Esophagus mucosa (tissue), 1 donor: ENCODE measurements at places on chromosomes 2 and 18.

- no peak for ATAC-seq
These were observed 101.9 kb upstream of the CTDP1 start for GRCh38 chr18:79577451-79578395.

- peak; percentile 39 for ATAC-seq
These were observed 472 bp upstream of the PLEKHM3 start for GRCh38 chr2:208025814-208026184.

DNA sequence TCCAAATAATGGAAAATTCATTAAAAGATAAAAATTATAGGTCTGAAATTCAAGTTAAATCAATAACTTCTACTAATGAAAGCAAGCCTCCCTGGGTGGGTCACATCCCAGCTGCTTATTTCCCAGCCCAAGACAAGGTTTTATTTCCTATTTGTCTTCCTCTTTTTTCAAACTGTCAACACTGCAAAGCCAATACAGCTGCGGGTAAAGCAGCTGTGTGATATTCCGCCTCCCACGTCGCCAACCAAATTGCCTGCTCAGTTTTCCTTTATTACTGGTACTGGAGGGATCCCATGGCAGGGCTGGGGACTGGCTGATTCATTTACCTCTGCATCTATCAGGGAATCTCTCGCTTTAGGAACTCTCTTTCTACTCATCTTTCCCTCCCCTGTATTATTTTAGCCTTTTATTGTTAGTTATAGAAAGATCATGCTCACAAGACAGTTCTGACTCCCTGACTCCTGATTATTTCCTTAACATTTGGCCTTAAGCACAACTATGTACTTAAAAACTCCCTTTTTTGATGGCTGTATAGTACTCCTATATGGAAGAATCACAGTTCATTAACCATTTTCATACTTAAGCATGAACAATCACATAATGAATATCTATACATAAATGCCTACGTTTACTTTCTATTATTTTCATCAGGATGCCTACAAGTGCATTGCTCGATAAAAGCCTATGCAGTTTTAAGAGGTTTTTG lies 253.1 kb downstream of the CDCA7 start:
- ATAC-seq, result no peak

DNA sequence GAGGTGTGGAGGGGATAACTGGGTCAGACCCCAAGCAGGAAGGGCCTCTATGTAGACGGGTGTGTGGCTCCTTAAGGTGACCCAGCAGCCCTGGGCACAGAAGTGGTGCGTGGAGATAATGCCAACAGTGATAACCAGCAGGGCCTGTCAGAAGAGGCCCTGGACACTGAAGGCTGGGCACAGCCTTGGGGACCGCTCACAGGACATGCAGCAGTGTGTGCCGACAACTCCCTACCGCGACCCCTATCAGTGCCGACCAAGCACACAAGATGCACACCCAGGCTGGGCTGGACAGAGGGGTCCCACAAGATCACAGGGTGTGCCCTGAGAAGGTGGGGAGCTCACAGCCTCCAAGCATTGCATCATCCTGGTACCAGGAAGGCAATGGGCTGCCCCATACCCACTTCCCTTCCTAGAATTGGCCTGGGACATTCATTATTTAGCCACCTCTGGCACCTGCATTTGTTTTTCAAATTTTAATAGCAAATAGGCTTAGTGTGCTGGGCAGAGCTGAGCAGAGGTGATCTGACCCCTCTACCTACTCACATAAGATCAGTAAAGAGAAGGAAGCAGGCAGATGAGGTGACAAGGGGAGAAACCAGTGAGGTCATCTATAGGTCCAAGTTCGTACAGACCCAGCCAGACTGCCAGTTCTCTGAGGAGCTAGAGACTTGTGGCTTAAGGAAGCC lies 55.2 kb downstream of the BCL11A start:
- ATAC-seq, result no peak

DNA sequence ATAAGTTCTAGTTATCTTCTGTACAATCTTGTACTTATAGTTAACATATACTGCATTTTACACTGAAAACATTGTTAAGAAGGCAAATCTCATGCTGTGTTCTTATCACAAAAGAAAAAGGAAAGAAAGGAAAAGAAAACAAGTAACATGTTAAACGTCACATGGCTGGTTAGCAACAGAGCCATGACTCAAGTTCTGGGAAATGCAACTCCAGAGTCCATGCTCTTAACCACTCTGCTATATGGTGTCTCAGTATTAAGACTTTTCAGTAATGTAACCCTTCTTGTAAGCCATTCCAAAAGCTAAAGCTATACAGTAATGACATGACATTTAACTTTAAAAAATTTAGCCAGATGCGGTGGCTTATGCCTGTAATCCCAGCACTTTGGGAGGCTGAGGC lies 181.4 kb downstream of the BARD1 start:
- no peak for ATAC-seq

GRCh38 chr2:170396799-170397459 lies 219.0 kb downstream of the MYO3B start:
- no peak for ATAC-seq

DNA sequence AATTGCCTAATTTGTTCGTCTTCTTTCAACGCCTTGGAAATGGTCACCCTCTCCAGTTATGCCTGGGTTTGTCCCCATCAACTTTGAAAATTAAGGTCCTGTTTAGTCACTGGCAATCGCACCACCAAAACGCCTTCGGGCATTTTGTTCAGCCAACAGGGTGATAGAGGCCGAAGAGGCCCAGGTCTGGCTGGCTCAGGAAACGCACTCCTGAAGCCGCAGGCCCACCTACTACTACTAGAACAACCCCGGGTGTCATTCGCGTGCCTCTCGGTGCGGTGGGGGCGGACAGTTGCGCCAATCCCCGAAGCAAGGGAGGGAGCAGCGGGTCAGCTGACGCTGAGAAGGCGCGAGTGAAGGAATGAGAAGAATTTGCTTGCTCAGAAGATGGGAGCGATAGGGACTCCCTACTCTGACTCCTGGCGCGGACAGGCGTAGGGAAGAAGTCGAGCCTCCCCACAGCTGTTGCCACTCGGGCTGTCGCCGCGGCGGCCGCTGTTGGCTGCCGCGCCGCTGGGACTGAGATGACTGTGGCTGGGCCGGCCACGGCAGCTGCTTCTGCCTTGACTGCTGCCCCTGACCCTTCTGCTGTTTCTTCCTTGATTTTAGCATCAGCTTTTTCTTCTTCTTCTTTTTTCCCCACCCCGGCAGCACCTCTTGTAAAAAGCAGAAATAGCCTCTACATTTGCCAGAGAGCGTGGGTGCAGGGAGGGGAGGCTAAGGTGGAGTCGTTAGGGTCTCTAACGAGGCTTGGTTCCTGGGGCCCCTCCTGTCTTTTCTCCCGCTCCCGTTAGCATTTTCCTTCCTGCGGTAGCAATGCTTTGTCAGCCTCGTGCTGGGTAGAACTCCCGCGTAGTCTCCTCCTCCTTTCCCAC lies 387.6 kb downstream of the FIGN start:
- ATAC-seq, result peak; percentile 44

- ATAC-seq, result peak; percentile 25
These were observed 45.9 kb upstream of the ITGA4 start for GRCh38 chr2:181411105-181411849.

- ATAC-seq, result no peak
These were observed 46.7 kb downstream of the FANCL start for GRCh38 chr2:58194458-58194857.

DNA sequence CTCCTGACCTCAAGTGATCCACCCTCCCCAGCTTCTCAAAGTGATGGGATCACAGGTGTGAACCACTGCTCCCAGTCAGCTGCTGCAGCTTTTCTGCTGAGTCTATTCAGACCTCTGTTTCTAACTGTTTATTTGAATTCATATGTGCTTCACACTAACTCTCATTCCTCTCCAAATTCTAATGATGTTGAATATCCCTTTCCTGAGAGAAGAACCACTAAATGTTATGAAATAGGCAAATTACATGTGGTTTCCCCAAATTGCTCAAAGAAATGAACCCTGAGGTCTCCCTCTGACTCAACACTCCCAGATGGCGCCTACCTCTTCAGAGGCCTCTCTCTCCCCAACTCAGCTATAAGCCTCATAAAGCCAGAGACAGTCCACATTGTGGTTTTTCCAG lies 98.6 kb downstream of the IRS1 start:
- ATAC-seq, result no peak

- no peak for ATAC-seq
These were observed 34.0 kb downstream of the MTHFD2 start for GRCh38 chr2:74232426-74232825.

DNA sequence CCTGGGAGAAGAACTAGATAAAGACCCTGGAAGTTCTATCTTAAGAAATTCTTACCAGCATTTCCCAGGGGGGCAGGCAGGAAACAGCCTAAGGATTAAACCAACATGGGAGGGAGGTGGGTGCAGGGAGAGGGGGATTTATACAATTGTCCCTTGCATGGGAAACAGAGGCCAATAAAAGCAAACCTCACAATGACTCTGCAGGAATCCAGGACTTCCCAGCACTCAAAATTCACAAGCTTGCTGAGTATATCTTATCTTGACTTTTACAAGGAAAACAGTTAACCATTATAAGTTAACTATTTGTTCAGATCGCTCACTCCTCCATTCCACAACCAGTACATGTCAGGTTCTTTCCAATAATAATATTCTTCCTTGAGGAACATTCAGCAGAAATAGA lies 241.3 kb downstream of the MREG start:
- ATAC-seq, result no peak

- ATAC-seq, result peak; percentile 70
These were observed 29.3 kb upstream of the HS6ST1 start for GRCh38 chr2:128347701-128348539.

- peak; percentile 50 for ATAC-seq
These were observed 299.5 kb upstream of the LYPD1 start for GRCh38 chr2:132969371-132969985.

DNA sequence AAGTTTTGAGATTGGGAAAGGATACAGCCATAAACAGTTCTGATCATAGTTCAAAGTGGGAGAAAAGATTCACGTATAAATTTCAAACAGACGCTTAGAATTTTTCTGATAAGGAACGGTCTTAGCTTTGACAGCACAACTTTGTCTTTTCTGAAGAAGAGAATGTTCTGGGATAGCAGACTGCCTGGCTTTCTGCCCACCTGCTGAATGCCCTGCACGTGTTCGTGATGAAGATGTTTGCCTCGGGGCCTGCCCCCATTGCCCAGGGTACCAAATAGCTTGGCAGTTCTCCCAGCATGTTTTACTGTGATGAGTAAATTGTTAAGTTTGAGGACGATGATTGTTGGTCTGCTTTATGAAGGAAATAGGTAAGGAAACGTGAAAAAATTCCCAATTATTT lies 4.6 kb downstream of the MRPL33 start:
- no peak for ATAC-seq

- peak; percentile 34 for ATAC-seq
These were observed 214.4 kb upstream of the EPAS1 start for GRCh38 chr2:46082531-46083485.

GRCh38 chr2:234565201-234565600 lies 68.3 kb upstream of the ARL4C start:
- no peak for ATAC-seq

GRCh38 chr2:38737925-38738324 lies 13.2 kb downstream of the SRSF7 start:
- no peak for ATAC-seq

- ATAC-seq, result no peak
These were observed 462.5 kb upstream of the FSHR start for GRCh38 chr2:49616800-49617199.

DNA sequence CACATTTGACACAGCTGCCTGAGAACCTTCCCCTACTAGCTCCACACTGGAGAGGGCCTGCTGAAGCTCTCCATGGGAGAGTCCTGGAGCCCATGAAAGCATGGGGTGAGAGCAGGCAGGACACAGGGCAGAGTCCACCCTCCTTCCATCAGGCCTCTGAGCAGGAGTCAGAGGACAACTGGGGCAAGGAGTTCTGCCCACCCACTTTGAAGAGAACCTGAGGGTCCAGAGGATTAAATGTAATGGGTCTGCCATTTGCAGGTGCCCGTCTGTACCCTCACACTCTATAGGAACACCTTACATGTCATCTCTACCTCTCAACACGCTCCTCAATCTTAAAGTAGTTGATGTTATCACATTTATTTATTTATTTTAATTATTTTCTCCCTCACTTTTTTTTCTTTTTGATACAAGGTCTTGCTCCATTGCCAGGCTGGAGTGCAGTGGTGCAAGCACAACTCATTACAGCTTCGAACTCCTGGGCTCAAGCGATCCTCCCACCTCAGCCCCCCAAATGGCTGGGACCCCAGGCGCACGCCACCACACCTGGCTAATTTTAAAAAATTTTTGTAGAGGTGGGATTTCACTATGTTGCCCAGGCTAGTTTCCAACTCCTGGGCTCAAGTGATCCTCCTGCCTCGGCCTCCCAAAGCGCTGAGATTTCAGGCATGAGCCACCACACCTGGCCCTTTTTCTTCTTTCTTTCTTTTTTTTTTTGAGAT lies 10.2 kb downstream of the ADRA2B start:
- no peak for ATAC-seq

DNA sequence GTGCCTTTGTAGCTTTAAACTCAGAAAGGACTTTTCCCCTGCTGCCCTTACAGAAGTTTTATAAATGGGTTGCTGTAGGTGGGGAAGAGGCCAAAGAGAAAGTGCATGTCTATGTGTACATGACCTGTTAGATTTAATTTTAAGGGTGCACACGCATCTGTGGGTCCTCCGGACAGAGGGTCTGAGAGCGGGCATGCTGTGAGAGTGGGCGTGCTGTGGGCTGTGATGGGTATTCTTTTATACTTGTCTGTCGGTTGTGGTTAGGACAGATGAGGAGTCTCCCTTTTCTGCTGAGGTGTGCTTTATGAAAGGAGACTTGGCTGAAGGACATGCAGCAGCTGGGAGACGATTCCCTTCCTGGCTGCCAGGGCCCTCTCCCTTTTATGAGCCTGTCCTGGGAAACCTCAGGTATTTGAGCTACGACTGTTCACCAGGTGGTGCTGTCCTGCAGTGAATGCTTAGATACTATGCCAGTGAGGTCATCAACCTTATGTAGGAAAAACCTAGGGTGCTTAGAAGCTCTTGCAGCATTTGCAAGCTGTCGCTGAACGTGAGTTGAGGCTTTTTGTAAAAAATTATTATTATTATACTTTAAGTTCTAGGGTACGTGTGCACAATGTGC lies 67.5 kb downstream of the TANC1 start:
- peak; percentile 98 for ATAC-seq

DNA sequence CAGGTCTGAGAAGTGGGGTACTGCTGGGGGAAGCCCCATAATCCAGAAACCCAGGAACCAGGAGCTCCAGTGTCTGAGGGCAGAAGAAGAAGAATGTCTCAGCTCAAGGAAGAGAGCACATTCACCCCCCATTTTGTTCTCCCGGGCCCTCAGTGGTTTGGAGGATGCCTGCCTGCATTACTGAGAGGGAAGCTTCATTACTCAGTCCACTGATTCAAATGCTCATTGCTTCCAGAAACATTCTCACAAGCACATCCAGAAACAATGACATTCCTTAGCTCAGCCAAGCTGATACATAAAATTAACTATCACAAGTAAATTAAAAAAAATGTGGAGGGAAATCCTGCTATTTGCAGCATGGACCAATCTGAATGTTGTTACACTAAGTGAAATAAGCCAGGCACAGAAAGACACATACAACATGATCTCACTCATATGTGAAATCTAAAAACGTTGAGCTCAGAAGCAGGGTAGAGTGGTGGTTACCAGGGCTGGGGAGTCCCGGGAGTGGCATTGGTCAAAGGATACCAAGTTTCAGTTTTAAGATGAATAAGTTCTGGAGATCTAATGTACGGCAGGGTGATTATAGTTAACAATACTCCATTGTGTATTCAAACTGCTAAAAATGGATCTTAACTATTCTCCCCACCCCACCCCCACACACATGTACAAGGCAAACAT lies 459.3 kb downstream of the GALR1 start:
- no peak for ATAC-seq

- peak; percentile 90 for ATAC-seq
These were observed at the start of gene SLC66A3 for GRCh38 chr2:11155381-11156035. SLC66A3 (plus strand) TSS chr2:11155467; CDS start chr2:11155547, 80 bp downstream.

- ATAC-seq, result no peak
These were observed 34.0 kb downstream of the ZC3H8 start for GRCh38 chr2:112220831-112221230.

GRCh38 chr2:226970362-226970761 lies 134.5 kb downstream of the RHBDD1 start:
- ATAC-seq, result no peak
